ENCODE measurements at places on chromosomes 11 and 22.

GRCh38 chr11:27420722-27421572, 51.6 kb downstream of the LGR4 start:
- no peak for DNase-seq

- DNase-seq: no peak
Observed at GRCh38 chr11:64826062-64826461, 15.7 kb upstream of the MEN1 start.

- no peak for DNase-seq
Observed at GRCh38 chr11:72396041-72396440, 38.3 kb downstream of the CLPB start.

DNA sequence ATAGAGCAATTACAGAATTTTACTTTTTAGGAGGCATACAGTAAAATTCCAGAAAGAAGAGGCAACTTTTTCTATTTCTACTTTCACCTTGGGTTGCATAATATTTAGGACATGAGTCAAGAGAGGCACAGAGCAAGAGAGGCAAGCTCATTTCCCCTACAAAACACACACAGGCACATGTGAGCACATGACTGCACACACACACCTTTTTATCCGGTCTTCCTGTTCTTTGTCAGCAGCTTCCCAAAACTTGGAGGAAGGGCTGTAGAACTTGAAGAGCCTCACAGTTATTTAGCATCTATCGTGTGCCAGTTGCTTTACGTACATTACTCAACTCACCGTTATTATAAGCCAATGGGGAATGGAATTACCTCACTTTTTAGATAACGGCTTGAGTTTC, 37.8 kb upstream of the CCDC179 start:
- DNase-seq: no peak

- no peak for DNase-seq
Observed at GRCh38 chr11:13220148-13220547, 57.4 kb upstream of the BMAL1 start.

DNA sequence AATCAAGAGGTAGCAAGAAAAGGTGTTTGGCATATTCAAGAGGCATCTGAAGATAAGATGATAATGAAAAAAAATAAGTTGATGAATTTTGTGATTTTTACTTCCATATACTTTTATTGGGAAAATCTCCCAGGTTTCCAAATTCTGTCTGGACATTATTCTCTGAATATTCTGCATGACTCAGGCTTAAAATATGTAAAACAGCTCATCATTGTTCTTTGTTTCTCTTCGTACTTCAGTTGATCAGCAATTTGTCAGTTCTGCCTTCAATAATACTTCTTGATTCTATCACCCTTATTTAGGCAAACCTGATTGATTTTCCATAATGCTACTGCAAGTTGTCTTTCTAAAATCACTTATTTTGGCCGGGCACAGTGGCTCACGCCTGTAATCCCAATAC, 30.2 kb downstream of the GTF2H1 start:
- DNase-seq: no peak

- DNase-seq: no peak
Observed at GRCh38 chr22:16601437-16602223, 9.0 kb upstream of the CCT8L2 start.

DNA sequence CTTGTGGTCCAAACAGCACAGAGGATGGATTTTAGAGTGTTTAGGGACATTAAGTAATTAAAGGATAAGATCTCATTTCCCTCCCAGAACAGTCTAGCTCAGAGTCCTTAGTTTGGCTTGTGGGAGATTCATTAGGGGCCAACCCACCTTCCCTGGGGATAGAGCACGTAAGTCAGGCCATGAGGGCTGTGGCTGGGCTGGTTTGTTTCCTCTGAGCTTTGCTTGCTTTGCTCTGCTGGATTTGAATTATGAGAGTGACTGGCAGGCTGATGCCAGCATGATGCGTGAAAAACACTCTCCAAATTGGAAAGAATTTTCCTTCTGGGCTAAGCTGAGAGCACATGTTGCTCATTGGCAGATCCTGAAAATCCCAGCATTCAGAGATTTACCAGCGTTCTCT, 84.7 kb upstream of the HEPHL1 start:
- DNase-seq: no peak

DNA sequence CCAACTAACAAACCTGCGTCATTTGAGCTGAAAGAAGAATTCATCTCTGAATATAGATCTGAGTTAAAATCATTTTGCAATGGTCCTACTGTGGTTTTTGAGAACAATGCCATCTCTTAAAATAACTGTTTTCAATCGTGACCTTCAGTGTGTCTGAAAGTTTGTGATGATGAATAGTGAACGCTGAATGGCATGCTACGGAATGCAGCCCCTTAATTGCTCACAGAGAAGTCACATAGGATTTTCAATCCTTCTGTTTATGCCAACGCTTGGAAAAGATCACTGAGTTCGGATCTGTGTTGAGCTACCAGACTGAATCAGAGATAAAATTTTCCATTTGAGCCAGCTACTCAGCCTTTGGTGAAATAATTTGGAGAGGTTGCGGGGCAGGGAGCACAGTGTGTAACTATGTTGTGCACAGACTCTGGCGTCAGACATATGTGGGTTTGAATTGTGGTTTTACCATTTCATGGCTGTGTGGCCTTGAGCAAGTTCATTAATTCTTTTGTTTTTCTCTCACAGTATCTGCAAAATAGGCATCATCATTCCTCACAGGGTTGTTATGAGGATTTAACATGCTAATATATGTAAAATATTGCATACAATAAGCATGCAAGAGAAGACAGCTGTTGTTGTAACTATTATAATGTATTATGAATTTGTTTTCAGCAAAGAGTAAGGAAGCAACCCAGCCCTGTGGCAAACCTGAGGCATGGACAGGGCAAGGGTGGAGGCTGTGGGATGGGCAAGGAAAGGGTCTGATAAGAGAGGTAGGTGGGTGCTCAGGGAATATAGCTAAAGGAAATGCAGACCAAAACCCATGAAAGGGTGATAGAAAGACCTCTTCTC, 679.9 kb downstream of the KCNA4 start:
- no peak for DNase-seq

DNA sequence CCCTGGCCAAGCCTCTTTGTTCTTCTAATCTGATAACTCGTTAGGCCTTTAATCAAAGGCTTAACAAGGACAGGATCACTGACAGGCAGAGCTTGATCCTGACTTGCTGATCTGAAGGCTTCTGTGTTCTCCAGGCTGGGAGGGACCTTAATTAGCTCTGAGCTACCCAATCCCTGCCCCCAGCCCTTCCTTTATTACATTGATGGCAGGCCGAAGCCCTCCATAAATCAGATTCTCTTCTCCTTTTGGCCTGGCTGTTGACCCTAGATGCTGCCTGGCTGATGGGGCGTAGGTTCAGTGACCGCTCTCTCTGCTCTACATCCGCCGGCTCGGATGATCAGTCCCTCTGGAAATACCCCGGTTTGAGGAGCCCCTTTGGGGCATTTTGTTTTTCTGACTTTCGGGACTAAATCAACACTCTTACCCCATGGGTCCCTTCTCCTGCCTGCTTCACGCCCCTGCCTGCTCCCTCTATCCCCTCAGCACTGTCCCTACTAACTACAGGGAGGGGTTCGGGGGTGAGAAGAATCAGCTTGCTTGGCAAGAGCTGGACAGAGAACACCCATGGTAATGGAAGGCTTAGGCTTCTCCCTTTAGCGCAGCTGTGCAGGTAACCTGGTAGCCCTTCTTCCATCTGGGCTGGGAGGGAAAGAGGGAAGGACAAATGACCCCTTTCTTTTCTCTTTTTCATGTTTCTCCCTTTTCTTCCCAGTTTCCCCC, 10.0 kb upstream of the RRM1 start:
- DNase-seq: no peak

DNA sequence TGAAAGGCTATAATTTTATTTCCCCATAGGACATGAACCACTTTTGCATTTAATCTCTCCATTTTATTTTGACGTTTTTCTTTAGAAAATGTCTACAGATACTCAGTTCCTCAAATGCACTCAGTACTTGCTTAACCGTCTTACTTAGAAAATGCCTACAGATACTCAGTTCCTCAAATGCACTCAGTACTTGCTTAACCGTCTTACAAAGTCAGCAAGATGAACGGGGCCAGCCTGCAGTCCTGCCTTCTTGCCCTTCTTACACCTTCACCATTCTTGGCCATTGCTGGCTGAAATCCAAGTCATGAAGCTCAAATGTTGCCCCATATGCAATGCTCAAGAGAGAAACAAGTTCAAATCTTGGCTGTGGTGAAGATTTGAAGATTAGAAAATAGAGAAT, 34.1 kb downstream of the CSNK2A3 start:
- no peak for DNase-seq
